ENCODE measurements at places on chromosomes 13 and 19.

DNA sequence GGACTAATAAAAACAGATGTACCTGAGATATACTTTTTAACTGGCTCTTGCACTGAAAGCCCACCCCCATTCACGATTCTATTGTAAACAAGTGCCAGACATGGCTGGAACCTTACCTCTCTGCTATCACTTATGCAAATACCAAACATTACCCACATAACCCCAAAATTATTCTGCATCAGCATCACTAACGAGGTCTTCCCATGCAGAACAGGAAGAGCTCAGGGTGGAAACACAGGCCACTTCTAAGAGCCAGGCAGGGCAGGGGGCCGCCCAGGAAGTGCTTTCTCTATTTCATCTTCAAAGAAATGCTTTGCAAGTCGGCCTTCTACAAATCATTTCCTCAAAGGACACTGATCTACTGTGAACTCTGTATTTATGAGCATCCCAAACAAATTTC is 7.3 kb downstream of the IRS2 start:
- no peak for DNase-seq

DNA sequence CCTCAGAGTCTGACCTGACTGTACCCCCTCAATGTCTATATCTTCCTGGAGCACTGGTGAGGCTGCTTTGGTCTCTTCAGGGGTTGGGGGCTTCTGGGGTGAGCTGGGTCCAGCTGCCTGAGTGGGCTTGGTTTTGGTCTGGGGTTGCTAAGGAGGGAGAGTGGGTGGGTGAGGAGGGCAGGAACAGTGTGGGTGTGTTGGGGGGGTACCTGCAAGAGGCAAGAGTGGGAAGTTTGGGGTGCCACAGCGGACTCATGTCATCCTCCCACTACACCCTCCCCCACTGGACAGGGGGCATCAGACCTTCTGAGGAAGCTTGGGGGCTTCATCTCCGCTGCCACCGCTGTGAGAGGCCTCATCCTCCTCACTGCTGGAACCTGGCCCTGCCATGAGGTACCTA is 13.6 kb downstream of the ZNF575 start:
- no peak for DNase-seq

DNA sequence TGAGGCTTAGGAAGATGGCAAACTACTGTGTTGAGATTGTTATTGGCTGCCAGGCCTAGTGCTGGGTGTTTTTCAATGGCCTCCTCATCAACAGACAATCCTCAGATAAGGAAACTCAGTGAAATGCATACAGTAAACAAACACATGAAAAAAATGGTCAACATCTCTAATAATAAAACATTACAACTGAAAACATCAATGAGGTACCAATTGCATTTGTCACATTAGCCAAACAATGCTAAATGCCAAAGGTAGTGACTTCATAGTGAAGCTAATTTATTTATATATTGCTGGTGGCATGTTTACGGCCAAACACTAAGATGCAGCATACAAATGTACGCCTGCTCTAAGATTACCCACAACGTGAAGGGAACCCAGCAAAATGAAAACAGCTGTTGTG is 224.0 kb upstream of the UBL3 start:
- DNase-seq: no peak

GRCh38 chr19:20028611-20029010 is 10.7 kb downstream of the ZNF682 start:
- no peak for DNase-seq

DNA sequence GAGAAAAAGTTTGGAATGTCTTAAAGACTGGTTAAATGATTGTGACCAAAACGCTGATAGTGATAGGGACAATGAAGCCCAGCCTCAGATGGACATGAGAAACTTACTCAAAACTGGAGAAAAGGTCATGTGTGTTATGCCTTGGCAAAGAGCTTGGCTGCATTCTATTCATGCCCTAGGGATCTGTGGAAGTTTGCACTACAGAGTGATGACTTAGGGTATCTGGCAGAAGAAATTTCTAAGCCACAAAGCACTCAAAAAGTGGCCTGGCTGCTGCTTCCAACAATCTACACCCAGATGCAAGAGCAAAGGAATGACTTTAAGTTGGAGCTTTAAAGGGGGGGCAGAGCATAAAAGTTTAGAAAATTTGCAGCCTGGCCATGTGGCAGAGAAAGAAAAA is 521.3 kb downstream of the UQCRFS1 start:
- DNase-seq: no peak

- DNase-seq: no peak
These were observed 3.7 kb upstream of the ZNRF4 start for GRCh38 chr19:5451494-5451893.

GRCh38 chr13:19862481-19863313 is 752 bp downstream of the ZMYM5 start:
- peak; percentile 16 for DNase-seq

DNA sequence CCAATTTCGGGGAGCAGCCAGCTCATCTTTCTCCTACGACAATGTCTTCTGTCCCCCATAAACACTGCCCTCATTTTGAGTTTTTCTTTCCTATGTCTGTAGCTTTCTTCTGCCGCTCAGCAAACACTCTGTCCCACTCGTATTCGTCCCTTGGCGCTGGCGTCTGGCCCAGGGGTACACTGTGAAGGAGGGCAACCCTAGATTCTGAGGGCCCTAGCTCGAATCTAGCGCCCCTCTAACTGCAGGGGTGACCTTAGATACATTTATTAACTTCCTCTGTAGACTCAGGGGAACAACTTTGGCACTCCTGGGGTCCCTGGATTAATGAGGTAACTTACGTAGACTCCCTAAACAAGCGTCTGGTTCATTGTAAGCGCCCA is 677 bp upstream of the LRCH1 start:
- no peak for DNase-seq

GRCh38 chr19:29529646-29530539 is 4.1 kb downstream of the VSTM2B start:
- DNase-seq: no peak

- DNase-seq: no peak
These were observed 10.9 kb downstream of the NCR1 start for GRCh38 chr19:54916822-54917221.

GRCh38 chr13:74533226-74533625 is 399.0 kb upstream of the KLF12 start:
- DNase-seq: no peak

DNA sequence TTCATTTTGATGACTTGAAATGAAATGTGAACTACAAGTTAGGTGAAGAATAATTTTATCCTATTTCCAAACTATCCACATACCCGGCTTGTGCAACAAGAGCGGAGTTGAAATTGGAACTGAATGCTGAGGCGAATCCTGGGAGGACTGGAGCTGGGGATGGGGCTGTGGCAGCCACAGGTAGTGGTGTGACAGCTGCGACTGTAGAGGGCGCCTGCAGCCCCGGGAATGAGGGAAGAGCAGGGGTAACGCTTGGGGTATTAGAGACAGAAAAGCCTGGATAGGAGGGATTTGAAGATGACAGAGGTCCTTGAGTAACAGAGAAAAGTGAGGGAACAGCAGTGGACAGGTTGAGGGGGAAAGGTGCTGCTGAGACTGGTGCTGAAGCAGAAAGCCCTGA is 22.0 kb upstream of the STOML3 start:
- DNase-seq: no peak
